ENCODE measurements at places on chromosomes 5 and 9.

- peak; percentile 58 for DNase-seq
These were observed 92.2 kb downstream of the DOCK8 start for GRCh38 chr9:306907-307306.

DNA sequence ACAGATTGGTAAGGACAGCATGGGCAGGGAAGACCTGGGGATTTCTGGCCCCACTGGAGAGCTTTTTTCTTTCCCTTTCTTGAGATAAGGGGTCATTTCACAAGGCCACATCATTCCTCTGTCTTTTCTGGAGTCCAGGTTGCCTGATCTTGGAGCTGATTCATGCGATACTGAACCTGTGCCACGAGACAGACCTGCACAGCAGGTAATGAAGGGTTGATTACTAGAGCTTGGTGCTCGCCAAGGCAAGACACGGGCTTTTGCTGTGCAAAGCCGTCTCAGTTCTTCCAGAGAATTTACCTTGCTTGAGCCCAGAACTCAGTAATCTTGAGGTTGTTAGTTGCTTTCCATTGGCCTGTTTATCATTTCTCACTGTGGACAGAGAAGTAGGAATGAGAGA is 39.2 kb downstream of the NUP188 start:
- DNase-seq = no peak

DNA sequence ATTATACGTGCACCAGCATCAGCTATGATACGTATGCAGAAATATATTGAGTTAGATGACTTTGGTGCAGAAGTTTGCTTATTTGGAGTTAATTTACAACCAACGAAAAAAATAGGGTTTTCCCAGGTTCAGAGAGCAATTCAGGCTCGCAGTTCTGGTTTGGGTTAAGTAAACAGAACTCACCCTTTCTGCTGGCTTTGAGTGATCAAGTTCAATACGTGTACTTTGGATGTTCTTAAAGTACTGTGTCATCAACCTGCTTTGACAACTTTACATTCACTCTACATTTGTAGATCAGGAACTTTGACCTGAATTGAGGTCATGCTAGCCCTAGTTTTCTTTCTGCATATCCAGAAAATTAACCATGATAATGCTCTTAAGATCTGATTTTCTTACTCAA is 40.7 kb downstream of the ACOT12 start:
- DNase-seq = no peak

DNA sequence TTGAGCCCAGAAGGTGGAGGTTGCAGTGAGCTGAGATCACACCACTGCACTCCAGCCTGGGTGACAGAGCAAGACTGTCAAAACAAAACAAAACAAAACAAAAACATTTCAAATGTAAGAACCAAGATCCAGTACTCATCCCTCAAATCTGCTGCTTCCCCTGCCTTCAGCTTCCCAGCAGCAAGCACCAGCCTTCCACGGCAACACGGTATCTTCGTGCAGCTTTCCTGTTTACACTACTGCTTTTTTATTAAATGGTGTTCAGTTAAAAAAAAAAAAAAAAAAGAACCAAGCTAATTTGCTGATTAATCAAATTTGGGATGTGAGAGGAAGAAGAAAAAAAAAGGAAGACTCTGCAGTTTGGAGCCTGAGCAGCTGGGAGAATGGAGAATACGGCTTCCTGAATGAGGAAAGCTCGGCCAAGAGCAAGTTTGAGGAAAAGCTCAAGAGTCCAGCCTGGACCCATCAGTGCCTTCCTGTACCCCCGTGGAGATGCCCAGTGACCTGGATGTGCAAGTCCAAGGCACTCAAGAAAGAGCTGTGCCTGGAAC is 28.0 kb upstream of the SLC2A8 start:
- peak; percentile 11 for DNase-seq

DNA sequence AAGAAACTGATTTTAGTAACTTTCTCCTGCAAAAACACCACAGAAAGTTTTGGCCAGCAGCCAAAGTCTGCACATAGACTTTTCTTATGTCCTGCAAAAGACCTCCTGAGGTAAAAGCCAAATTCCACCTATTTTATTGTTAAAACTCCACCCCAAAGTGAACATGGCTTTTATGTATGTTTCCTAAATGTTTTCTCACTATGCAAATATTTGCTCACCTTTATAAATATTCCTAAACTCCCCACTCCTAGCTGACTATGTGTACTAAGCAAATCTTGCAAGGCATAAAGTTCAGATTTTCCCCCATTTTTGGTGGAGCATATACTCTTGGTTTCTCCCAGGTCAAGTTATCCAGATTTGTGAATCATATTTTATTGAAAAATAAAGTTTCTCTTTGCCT is 446.2 kb downstream of the DNAH5 start:
- no peak for DNase-seq

DNA sequence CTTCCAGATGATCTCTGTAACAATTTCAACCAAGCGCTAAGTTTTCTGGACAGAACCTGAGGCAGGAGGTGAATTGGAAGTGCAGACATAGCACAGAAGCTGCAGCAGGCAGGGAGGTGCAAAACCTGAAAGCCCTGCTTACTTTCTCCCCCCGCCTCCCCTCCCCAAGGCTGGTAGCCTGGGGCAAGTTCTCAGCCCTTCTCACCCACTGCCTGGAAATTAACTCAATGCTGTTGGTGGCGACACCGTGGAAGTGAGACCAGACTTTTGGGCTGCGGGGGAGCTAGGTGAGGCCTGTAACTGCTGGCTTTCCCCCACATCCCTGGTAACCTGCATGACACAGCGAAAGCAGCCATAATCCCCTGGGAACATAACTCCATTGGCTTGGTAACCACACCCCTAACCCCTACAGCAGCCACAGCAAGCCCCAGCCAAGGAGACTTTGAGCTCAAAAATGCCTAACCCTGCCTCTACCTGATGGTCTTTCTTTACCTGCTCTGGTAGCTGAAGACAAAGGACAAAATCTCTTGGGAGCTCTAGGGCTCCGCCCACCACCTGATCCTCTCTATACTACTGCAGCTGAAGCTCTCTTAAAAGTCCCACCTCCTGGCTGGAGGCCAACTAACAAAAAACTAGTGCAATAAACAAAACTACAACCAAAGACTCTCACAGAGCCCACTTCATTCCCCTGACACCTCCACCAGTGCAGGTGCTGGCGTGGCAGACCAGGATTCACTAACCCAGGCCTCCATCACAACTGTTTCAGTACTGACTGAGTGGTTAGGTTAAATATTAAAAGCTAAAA is 11.9 kb upstream of the OR13C8 start:
- DNase-seq = no peak

- DNase-seq = no peak
These were observed 28.7 kb downstream of the TGFBI start for GRCh38 chr5:136057401-136058038.

GRCh38 chr9:13332571-13332970 is 53.1 kb upstream of the MPDZ start:
- DNase-seq = no peak

DNA sequence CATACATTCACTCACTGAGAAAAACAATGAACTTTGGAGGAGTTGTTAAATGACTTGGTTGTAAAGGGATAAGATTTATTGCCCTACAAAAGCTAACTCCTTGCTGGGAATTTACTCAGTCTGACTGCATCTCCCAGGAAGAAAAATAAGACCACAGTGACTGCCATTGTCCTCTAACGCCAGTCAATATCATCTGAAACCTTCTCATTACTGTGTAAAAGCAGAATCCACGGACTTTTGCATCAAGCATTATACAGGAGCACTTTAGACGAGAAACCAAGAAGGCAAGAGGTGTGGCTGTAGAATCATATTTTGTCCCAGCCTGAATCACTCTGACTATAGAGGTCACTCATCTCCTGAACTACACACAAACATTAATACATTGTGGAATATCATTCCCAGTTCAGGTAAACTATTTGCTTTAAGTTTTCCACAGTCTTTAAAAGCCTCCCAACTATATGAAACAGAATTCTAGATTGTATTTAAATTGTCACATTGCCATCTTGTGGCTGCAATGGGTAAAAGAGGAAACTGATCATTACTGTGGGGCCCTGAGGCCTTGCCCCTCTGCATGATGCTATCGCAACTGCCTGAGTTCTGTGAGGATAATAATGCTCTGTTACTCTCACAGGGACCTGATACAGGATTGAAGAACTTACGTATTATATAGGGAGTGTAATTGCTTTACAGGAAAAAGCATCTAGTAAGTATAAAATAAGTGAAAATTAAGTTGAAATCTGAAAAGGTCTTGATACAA is 142.9 kb downstream of the SLCO4C1 start:
- DNase-seq = no peak
